Stimulated activated CD8-positive, alpha-beta memory T cell treated with anti-CD3 and anti-CD28 coated beads, Interleukin-4, amount 100 ng/mL, for 24 hours (primary cell): ENCODE measurements at places on chromosomes 4 and X.

- no peak for DNase-seq
Measured at GRCh38 chr4:154030746-154031145, 241.9 kb upstream of the SFRP2 start.

GRCh38 chr4:140686796-140687195 is 69.4 kb downstream of the TBC1D9 start:
- no peak for DNase-seq

DNA sequence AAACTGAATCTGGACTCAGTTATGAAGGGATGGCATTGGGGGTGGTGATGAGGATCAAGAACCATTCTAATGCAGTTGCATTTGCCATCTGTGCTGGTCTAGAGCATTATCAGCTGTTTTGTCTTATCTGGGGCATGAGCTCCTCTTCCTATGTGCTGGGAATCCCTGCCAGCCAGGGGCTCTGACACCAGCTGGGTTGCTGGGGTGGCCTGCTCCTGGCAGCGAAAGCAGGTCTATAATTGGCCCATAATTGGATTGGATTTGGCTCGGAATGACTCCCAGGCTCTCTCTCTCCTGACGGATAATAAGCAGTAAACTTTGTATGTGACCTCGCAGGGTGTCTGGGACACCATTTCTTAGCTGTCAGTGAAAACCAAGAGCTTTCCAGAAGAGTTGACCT is 34.1 kb downstream of the SMPX start:
- DNase-seq, result no peak

DNA sequence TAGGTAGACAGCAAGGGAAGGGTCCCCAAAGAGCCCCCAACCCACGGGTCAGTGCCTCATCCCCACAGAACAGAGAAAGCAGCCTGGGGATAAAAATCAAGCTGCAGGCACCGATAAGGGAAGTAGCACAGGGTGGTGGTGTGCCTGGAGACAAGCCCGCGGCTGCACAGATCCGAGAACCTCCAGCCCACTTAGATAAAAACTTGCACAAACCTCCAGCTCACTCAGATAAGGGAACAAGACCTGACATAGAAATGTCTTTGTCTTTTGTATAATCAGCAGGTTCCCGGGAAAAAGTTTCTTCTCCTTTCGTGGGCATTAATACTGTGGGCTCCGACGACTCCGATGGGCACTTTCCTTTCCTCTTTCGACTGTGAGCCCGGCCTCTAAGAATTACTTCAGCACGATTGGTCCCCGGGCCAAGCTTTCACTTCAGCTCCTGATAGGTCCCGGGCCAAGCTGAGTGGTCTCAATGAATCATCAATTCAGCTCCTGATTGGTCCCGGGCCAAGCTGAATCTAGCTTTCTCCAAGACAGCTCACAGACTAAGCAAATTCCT is 32.4 kb downstream of the PRDX4 start:
- DNase-seq, result peak; percentile 10

GRCh38 chrX:115233497-115234455 is at the start of gene LRCH2:
Gene LRCH2, minus strand, starts transcription at chrX:115234096. Its CDS starts 55 bp downstream, at chrX:115234041.
- DNase-seq, result no peak

DNA sequence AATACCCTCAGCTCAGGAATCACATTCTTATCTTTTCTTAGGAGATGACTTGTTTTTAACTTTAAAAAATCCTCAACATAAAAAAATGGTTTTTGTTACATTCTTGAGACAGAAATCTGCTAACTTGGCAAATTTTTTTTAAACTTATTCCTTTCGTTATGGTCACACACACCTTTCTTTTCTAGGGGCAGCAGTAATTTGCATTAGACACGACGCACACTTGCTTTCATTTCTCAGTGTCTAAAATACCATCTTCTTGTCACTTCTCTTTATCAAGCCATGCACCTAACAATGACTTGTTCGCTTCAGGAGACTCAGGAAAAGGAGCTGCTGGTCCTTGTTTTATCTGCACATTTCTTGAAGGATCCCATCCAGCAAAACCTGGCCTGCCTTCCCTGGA is 112.6 kb upstream of the TBL1X start:
- DNase-seq, result no peak

DNA sequence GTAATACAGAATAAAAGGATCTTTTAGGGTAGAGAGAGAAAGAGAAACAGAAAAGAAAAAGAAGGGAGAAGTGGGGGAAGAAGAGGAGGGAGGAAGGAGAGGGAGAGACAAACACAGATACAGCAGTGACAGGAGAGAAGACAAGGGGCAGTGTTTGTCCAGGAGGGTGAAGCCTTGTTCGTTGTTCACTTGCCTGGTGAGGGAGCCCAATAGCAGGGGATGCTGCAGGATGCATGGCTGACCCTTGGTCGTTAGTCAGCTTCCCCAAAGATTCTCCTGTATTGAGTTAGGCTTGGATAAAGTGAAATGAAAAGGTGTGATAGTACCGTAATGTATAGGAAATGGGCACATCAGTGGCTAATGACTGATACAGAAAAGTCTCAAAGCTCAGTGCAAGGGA is 403.7 kb downstream of the IL15 start:
- DNase-seq, result no peak

- DNase-seq, result no peak
Measured at GRCh38 chrX:49949961-49950360, 27.6 kb downstream of the CLCN5 start.

- DNase-seq, result no peak
Measured at GRCh38 chrX:46278572-46278971, 266.6 kb downstream of the ZNF674 start.

- DNase-seq, result no peak
Measured at GRCh38 chr4:108483079-108483478, 137.3 kb upstream of the RPL34 start.

- no peak for DNase-seq
Measured at GRCh38 chr4:24607334-24607733, 23.0 kb upstream of the DHX15 start.
